LNCaP clone FGC (cell line): ENCODE measurements at places on chromosomes 1 and 21.

- DNase-seq, result no peak
Observed at GRCh38 chr1:5708346-5709245, 283.6 kb downstream of the NPHP4 start.

GRCh38 chr1:62241371-62242131, 46.9 kb downstream of the L1TD1 start:
- DNase-seq, result peak; percentile 42

DNA sequence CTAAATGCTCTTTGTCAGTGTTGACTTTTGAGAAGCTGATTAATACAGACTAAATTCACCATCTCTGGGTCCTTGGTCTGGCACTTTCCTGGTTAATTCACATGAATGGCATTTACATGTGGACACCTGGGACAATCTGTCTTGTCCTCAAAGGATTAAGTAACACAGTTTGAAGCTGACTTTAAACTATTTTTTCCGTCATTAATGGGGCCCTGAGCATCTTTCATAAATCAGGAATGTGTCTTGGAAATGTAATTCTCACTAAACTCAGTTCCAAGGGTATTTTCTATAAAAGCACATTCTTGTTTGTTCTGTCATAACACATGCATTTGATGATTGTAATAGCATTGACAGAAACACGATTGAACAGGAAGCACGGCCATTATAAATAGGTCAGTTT, 26.7 kb upstream of the NBL1 start:
- no peak for DNase-seq

DNA sequence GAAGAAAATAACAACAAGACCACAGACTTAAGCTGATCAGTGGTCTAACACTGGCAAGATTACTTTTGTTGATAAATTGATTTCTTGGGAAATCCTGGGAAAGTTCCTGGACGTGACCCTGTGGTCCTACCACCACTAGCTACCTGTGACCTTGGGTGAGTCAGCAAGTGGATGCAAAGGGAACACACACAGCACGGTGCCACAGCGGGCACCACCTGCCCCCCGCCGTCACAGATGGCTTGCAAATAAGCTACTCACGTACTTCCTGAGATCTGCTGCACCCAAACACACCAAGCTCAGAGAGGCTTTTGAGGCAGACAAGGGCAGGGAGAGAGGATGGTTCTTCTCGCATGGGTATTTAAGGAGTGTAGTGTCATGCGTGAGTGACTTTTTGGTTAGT, 12.7 kb downstream of the CFAP298 start:
- DNase-seq, result no peak

DNA sequence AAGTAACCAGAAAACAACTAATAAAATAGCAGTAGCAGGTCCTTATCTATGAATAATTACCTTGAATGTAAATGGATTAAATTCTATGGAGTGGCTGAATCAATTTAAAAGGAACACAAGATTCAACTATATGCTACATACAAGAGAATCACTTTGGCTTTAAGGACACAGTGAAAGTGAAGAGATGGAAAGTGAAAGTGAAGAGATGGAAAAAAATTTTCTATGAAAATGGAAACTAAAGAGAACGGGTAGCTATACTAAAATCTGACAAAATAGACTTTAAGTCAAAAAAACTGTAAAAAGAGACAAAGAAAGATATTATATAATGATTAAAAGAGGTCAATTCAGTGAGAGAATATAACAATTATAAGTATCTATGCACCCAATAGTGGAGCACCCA, 54.7 kb downstream of the C1orf185 start:
- no peak for DNase-seq
